Putamen (tissue), 1 donor: ENCODE measurements at places on chromosomes 5 and 9.

GRCh38 chr9:135156525-135157510, 69.3 kb downstream of the OLFM1 start:
- DNase-seq, result no peak

- peak; percentile 30 for DNase-seq
These were observed 13.9 kb upstream of the FNIP1 start for GRCh38 chr5:131810510-131811249.

GRCh38 chr9:14488421-14489190, 174.7 kb upstream of the NFIB start:
- DNase-seq, result no peak

GRCh38 chr5:52799358-52799982, 11.8 kb downstream of the ITGA1 start:
- no peak for DNase-seq

GRCh38 chr5:135993335-135993879, 35.4 kb upstream of the TGFBI start:
- no peak for DNase-seq

- no peak for DNase-seq
These were observed 21.5 kb downstream of the SERINC5 start for GRCh38 chr5:80234116-80234948.

DNA sequence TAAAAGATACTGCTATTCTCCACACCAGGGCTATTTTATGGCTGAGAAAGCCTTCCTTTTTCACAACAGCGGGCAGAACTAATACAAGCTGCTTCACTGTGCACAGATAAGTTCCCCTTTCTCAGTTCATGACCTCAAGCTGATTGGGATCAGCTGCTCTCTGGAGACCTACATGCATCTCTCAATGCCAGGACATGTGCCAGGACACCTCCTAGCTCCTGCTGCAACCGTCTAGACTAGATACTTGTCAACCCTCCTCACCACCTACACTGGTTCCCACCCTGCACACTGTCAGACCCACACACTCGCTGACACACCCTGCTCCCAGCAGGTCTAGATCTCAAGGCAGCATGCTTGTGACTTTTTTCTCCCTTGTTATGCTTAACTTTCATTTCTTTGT, 39.8 kb downstream of the STARD4 start:
- peak; percentile 81 for DNase-seq
